T47D (cell line): ENCODE measurements at places on chromosomes 6 and 20.

DNA sequence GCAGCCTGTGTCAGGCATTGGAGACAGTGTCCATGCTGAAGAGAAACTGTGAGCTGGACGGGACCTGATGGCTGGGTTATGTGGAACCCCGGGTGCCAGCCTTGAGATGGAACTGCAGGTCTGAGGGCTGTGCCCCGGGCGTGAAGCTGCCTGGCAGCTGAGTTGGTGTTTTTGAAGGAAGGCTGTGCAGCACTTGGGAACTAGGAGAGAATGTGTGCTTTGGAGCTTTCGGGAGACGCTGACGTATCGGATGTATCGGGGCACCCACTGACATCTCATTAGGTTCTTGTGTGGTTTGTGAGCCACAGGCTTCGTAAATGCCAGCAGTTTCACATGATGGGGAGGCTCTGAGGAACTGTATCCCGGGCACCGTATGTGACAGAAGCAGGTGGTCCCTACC, 2.2 kb downstream of the DLGAP4 start:
- no peak for DNase-seq

DNA sequence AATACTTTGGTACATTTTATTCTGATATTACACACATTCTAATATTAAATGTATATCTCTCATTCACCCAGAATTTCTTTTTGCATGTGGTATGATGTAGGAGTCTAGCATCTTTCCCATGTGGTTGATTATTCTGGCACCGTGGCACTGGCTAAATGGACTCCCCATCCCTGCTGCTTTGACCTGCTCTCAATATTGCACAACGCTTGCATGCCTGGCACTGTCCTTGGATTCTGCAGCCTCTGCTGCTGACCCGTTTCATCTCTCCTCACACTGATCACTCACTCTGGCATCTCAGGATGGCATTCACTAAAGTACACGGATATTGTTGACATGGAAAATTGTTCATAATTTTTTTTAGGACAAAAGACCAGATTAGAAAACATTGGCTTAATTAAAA, 11.5 kb upstream of the DACT2 start:
- DNase-seq: no peak

- no peak for DNase-seq
Measured at GRCh38 chr20:15561070-15561569, 1012.1 kb downstream of the KIF16B start.

DNA sequence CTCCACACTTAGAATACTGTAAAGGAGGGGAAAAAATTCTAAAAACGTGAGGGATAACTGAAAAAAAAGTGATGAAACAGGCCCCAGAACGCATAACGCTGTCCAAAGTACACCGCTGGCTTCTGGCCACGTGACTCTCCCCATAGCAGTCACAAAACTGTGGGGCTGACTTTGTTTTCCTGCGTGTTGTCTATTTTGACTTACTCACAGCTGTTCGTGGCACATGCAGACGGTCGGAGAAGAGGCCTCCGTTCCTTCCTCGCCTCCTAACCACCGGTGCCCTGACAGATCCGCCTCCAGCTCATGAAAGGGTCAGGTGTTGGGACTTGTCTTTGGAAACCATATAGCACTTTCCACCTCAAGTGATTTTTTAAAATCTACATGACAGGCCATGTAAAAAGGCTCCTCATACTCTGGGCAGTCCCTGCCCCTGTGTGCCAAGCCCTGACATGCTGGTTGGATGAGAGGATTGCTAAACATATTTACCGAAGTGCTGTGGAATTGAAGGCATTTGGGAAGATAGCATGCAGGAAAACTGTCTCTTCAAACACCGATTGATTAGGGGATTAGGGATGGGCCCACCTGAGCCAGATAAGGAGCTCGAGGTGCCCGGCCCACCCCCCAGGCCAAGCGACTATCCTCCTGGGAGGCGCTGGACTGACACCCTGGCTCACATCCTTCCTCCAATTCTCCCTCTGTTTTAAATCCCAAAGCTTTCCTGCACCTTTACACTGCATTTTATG, 54.8 kb downstream of the DACT2 start:
- no peak for DNase-seq

GRCh38 chr6:151063842-151064647, 175.7 kb upstream of the AKAP12 start:
- DNase-seq: no peak

DNA sequence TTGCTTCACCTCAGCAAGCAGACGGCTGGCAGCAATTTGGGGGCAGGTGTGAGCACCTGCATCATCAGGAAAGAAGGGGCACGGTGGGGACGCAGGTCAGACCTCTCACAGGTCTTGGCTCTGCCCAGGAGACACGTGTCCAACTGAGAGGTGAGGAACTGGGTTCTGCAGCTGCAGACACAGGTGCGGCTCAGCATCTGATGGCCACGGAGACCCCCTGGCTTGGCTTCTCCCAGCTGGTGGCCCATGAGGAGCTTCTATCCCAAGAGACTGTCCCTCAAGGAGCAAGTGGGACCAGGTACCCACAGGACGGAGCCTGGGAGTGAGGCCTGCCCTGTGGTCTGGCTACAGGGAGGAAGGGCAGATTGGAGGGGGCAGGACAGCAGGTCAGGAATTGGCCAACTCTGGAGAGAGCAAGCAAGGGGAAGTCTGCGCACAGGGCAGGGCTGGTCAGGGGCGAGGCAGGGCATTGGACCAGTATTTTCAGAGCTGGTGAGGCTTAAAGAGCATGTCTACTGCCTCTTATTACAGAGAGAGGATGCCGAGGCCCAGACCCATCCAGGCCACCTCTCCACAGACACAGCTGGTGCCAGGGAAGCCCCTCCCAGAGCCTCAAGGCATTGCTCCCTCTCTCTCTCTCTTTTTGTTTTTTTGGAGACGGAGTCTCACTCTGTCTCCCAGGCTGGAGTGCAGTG, 4.2 kb downstream of the STMN3 start:
- DNase-seq: no peak

DNA sequence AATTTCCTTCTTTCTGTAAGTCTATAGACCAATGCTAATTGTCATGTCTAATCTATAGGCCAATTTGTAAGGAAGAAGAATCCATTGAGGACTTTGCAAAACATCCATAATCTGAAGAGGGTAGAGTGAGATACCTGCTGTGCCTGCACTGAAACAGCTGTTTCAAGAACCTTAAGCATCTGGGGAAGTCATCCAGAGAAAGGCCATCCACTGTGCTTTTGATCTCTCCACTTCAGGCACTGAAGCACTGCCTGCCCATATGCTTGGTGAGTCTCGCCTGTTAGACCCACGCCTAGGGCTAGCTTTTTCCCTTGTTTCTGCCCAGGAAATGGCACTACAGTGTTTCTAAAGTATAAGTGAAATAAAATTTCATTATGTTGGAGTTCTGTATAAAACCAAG, 921.8 kb upstream of the EPHA7 start:
- DNase-seq: no peak

- peak; percentile 27 for DNase-seq
Measured at GRCh38 chr20:32344835-32345506, 13.2 kb upstream of the ASXL1 start.

DNA sequence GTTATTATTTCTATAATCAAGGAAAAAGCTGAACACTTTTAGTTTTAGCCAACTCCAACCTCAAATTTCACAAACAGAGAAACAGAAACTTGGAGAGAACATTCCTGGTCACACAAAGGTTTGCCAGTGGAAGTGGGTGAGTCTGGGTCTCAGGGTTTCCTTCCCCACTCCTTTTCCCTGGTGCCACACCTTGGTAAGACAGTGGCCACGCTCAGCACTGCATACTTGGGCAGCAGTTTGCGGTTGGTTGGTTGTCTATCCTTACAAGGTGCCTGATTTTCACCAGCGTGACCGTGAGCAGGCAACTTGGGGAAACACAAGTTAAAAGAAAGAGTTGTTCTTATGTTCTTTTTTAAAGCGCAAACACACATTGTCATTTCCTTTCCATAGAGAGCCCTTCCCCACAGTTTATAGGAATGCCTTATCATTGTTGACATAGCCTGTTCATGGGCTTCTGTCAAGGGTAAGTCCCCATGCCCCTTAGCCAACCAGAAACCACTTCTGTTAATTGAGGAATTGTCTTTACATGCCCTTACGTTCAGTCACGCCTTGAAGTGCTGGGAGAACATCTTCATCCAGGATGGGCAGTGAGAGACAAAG, 82.2 kb downstream of the RIN2 start:
- DNase-seq: no peak

DNA sequence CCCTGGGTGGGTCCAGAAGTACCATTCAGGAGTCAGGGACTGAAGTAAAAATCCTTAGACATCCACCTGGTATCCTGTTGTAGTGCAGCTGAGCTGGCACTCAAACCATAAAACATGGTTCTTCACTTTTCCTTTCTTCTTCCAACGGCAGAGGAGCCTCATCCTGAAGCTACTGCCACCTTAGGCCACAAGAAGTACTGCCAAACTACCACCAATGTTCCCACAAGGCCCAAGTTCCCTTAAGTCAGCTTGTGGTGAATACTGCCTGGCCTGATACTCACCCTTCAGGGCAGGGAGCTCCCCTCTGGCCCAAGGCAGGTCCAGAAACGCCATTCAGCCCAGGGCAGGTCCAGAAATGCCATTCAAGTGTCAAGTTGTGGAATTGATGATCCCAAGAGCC, 1053.4 kb upstream of the CITED2 start:
- no peak for DNase-seq

- peak; percentile 57 for DNase-seq
Measured at GRCh38 chr6:56570413-56571359, 72.0 kb downstream of the DST start.

DNA sequence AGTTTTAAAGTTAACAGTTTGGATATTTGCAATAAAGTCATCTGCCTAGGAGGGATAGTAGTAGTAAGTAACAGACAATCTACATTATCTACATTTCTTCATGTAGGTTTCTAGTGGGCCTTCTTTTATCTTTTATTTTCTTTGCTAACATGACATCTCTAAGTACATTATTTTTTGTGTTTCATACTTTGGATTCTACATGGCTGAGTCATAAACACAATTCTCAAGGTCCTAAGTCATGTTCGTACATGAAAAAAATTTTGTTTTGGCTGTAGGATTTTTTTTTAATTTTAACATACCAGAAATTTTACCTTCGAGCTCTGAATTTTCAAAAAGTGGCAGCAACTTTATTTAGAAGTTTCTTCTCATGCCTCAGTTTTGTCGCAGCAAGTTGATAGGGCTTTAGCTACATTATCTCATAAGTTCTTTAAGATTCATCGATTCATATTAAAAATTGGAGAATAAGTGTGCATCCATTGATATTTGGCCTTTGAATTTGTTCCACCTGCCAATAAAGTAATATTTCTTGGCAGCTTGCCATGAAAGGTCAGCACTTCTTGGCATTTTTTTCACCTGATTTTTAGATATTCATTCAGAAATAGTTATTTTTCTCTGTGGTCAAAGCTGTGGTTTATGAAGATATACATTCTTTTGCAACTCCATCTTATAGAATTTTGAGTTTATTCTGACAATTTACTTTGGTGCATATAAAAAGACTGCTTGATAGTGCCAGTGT, 146.2 kb downstream of the GRIK2 start:
- no peak for DNase-seq

GRCh38 chr6:13383328-13384163, 55.2 kb upstream of the TBC1D7 start:
- DNase-seq: peak; percentile 66

DNA sequence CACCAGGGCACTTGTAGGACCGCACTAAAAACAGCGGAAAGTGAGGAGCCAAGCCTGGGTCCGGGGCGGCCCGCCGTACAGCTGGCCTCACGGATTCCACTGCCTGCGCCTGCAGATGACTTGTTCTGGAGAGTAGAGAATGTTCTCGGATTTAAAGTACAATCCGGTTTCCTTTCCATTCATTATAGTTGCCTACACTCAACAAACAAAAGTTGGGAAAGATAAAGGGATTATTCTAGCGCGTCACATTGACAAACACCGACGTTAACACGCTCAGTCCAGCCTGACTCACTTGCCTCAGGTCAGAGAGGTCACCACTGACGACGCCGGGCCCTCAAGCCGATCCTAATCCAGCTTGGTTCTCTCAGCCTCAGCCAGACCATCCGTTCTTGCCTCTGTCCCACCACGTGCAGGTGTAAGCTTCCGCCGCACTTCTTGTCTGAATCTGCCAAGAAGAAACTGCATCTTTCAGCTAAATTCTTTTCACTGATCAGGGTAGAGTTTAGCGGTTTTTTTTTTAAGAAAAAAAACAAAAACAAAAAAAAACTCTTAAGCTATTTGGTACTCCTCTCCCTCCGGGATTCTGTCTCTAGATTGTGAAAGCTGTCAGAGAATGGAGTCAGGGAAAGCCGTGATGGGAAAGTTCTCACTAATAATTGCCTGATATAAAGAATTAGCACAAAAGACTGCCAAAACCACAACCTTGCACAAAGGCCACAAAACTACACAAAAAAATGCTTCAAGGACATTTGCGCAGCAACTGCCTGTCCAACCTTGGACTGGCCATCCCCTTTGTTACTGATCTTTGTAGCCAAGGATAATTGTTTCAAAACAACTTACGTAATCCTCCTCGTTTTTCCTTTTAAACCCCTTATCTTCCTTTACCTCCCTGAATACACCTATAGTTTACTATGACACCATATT, 1.1 kb upstream of the PHF10 start:
- DNase-seq: peak; percentile 15

- DNase-seq: no peak
Measured at GRCh38 chr6:161274898-161275297, 1.0 kb upstream of the AGPAT4 start.

GRCh38 chr6:169626649-169627048, 75.2 kb downstream of the WDR27 start:
- no peak for DNase-seq

GRCh38 chr20:36390269-36390668, 84.1 kb downstream of the DLGAP4 start:
- no peak for DNase-seq

DNA sequence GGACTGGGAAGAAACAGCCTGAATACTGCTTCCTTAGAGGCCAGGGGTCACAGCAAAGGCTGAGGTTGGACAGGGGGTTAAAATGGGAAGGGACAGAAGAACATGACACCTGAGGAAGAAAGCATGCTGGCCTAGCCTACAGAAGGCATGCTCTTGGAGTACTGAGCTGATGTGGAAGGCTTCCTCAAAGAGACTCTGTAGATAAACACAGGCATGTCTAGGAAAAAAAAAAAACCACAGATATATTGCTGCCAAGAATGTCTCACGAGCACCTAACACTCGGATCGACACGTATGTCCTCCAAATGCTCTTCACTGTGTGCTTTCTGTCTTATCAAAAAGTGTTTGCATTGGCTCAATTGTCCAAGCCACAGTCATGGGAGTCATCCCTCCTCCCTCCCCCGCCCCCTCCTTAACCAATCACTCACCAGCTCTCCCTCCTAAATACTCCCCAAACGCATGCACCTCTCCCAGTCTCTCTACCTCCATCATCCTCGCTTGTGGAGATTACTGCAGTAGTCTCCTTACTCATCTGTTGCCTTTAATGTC, 101.1 kb upstream of the LRFN2 start:
- no peak for DNase-seq

- DNase-seq: no peak
Measured at GRCh38 chr6:104087765-104088164, 772.0 kb downstream of the HACE1 start.

DNA sequence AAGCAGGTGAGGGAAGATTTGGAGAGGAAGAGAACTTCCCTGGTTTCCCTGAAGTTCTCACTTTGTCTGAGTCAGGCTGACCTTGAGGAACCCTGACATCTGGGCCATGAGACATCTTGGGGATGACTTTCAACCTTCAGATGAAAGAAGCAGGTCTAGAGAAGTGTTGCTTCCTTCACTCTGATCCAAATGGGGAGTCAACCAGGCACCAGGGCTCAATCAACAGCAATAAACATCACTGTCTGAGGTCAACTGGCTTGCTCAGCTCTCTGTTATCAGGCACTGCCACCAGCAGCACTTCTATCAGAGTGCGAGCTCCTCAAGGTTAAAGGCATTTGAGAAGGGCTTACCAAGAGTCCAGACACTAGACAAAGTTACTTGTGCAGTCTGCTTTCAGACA, 6.3 kb downstream of the ACOT8 start:
- DNase-seq: no peak

GRCh38 chr6:47698342-47698787, at the start of gene ADGRF4:
Gene ADGRF4 (plus strand): TSS chr6:47698580. CDS start chr6:47707246, 8,666 bp downstream.
- peak; percentile 13 for DNase-seq
